ENCODE measurements at places on chromosomes 2 and 18.

- DNase-seq = no peak
These were observed 124.8 kb upstream of the SLC39A10 start for GRCh38 chr2:195532255-195532627.

DNA sequence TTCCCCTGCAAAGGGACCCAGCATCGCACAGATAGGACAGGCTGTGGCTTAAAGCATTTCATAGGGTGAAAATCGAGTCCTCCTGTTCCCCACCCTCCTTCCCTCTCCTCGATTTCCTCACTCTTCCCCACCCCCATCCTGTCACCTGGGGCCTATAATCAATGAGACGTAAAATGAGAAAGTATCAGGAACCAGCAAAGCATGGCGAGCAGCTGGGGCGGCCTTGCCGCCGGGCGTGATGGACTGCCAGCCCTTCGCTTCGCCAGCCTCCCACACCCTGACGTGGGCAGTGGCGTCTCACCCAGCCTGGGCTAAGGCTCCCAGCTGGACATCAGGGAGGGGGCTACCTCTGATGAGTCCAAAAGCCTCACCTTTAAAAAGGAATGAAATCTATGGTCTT is 11.1 kb downstream of the SLC30A3 start:
- DNase-seq = no peak

DNA sequence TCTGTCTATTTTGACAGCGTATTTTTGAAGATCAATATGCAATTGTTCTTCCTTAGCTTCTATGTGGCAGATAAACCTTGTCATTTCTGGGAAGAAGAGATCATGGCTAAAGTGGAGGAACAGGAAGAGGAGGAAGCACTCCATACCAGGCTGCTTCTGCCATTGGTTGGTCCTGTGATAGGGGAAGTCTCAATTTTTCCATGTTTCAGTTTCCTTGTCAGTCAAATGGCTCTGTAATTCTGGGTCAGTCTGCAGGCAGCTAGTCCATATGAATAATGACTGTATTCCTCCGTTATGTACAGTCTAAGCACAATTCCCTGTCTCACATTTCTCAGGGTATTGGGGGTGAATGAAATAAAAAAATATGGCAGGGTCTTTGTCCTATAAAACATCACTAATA is 277.6 kb upstream of the CXCR4 start:
- no peak for DNase-seq

GRCh38 chr2:207616185-207616584 is 9.0 kb downstream of the METTL21A start:
- no peak for DNase-seq

- no peak for DNase-seq
These were observed 72.3 kb downstream of the BARD1 start for GRCh38 chr2:214737188-214737587.

GRCh38 chr18:35582899-35583558 is 1.5 kb downstream of the GALNT1 start:
- DNase-seq = no peak

DNA sequence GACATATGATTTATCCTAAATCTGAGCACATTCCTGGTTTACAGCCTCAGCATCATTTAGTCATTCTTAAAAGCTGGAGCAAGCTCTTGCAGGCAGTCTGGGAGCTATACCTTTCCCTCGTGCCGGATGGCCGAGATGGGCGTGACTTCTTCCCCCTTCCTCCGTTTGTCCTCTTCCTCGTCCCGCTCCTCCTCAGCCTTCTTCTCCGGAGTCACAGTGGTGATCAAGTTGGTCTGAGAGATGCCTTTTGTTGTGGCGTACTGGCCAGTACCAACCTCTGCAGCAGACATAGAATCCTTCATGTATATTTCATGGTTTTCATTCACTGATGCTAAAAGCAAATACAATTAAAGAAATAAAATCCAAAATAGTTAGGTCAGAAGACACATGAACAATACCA is 124.1 kb upstream of the ZBTB14 start:
- DNase-seq = no peak

DNA sequence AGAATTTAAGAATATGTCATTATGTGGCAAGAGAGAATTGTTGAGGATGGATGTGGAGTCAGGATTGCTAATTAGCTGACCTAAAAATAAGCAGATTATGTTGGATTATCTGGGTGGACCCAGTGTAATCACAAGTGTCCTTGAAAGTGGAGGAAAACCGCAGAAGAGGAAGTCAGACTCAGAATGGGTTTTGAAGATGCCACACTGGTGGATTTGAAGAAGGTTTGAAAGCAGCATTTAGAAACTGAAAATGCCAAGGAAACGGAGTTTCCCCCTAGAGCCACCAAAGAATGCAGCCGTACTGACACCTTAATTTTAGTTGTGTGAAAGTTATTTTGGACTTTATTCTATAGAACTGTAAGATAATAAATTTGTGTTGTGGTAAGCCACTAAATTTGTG is 41.6 kb upstream of the DPP10 start:
- no peak for DNase-seq

DNA sequence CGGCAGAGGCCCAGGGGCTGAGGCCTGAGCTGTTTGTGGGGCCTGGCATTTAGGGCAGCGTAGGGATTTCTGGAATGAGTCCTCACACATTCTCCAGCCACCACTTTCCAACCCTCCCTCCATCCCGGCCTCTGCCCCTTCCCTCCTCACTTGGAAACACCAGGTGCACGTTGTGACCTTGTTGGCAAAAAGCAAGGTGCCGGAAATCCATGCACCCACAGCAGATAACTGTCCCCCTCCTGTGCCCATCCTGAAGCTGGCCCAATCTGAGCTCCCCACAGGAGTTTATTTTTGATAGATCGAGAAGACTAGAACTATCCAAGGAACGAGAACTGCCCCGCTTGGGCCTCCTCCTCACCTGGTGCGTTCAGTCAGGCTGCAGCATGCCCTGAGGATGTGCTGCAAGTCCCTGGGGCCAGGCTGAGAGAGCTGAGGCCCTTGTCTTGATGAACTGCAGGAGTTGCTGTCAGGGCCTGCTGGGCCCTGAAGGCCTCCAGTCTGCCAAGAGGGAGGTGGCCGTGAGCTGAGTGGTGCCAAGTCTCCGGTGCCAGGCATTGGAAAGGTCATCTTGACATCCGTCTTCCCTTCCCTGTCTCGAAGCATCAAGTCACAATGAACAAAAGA is 55.8 kb downstream of the CTIF start:
- no peak for DNase-seq

- DNase-seq = no peak
These were observed 380.4 kb downstream of the TNS1 start for GRCh38 chr2:217622205-217623060.

DNA sequence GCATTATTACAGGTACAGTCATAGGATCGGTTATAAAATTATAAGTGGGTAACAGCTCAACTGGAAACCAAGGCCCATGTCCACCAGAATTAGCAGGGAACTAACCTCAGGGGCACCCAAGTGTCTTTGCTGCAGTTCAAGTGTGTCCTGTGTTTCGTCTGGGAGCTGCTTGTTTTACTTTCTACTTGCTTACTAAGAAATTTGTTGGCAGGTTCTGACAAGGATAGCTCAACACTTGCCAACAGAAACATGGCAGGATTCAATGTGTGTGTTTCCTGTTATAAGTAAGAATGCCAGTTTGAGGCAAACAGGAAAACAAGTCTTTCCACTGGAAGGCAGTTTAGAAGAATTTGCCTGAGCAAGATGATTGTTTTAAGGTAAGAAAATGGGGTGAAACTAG is 104.5 kb downstream of the EPHA4 start:
- no peak for DNase-seq

DNA sequence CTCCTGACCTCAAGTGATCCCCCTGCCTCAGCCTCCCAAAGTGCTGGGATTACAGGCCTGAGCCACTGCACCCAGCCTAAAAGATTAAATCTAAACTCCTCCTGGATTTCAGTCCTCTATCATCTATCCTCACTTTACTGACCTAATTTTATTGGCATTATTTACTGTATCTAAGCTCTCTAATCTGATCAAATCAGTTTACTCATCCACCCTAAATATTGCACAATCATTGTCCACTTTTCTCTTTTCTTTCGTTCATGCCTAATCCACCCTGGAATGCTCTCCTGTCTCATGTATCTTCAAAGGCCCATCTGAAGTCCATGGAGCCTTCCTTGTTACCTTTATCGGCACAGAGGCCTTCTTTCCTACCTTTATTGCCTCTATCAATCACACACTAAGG is 31.6 kb upstream of the GPR155 start:
- no peak for DNase-seq

DNA sequence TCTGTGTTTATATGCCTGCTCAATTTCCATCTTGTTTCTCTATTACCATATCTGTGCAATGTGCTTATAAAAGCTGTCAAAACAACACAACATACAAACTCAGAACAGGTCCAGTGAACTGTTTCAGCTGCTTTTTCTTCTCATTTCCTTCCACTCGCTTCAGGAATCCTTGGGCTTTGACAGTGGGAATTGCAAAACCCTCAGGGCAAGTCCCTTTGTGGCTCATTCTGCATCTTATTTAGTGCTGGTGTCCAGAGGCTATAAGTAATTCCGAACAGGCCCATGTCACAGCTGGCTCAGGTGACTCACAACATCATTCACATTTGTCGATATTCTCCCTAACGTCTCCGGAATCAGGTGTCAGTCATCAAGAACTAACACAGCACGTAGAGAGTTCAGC is 309.9 kb upstream of the ZNF521 start:
- DNase-seq = no peak

GRCh38 chr2:142796161-142796560 is 81.3 kb upstream of the KYNU start:
- no peak for DNase-seq

DNA sequence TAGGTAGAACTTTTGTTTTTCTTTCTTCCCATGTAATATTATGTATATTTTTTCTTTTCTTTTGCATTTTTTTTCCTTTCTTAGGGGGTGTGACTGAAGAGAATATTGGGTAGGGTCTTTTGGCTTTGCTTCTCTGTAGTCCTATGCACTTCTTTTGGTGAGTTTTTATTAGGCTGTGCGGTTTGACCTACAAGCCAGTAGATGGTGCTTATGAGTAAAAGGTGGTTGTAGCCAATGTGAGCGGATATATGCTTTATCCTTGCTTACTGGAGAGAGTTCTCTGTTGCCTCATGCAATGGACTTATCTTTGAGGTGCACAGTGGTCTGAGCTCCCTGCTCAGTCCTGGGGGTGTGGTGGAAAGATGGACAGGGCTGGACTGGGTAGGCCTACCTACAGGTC is 52.7 kb downstream of the DSEL start:
- no peak for DNase-seq

- DNase-seq = no peak
These were observed 52.2 kb upstream of the KCNH7 start for GRCh38 chr2:162890690-162891311.

GRCh38 chr2:224545884-224546644 is 39.1 kb downstream of the CUL3 start:
- DNase-seq = no peak

- no peak for DNase-seq
These were observed 123.5 kb downstream of the MYO5B start for GRCh38 chr18:50071397-50071796.

DNA sequence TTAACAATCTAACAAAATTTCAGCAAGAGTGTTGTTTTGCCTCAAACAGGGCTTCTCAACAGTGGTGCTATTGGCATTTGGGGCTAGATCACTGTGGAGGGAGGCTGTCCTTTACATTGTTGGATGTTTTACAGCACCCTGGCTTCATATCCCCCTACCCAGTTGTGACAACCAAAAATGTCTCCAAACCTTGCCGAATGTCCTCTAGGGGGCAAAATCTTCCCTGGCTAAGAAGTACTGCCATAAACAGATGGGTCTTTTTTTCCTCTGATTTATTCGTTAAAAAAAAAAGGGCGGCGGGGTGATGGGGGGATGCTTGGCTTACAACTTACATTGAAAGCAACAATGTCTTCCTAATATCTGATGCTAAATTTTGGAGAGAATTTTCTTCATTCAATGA is 207.6 kb upstream of the CCDC150 start:
- no peak for DNase-seq
